AG08396 (cell line): ENCODE measurements at places on chromosomes 13 and 19.

- DNase-seq, result no peak
Measured at GRCh38 chr19:32498648-32499200, 82.3 kb upstream of the PDCD5 start.

- peak; percentile 85 for DNase-seq
Measured at GRCh38 chr19:11196406-11197287, 698 bp downstream of the KANK2 start.

DNA sequence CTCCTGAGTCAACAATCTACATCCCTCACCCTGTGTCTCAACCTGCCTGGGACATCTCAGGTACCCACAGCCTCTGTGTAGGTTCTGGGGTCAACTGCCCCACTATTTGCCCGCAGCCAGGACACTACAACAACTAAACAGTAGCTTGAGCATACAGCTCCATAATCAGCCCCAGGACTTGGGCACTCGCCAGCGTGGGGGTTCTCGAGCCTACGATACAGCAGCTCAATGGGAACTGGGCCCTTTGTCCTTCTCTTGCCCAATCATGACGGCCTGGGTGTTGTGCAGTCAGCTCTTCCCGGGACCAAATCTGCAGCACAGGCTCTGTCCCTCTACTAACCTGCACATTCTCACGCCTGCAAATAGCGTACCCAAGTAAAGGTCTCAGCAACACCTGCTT is 1.3 kb downstream of the ZNF180 start:
- DNase-seq, result no peak

DNA sequence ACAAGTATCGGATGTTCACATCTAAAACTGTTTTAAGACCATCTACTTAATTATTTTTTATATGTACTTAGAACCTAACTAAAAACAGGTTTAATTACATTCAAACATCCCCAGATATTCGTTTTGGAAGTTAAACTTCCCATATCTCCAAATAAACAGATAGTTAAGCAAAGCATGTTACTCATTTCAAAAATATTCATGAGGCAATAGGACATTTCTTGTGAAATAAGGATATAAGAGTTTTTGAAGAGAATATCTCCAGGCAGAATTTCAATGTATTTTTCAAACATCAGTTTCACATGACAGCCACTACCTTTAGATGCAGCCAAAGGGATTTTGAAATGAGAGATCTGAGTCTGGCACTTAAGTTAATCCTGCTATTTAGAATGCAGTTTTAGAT is 697.5 kb downstream of the SLITRK1 start:
- no peak for DNase-seq

- DNase-seq, result no peak
Measured at GRCh38 chr13:111508902-111509509, 188.6 kb downstream of the TEX29 start.

DNA sequence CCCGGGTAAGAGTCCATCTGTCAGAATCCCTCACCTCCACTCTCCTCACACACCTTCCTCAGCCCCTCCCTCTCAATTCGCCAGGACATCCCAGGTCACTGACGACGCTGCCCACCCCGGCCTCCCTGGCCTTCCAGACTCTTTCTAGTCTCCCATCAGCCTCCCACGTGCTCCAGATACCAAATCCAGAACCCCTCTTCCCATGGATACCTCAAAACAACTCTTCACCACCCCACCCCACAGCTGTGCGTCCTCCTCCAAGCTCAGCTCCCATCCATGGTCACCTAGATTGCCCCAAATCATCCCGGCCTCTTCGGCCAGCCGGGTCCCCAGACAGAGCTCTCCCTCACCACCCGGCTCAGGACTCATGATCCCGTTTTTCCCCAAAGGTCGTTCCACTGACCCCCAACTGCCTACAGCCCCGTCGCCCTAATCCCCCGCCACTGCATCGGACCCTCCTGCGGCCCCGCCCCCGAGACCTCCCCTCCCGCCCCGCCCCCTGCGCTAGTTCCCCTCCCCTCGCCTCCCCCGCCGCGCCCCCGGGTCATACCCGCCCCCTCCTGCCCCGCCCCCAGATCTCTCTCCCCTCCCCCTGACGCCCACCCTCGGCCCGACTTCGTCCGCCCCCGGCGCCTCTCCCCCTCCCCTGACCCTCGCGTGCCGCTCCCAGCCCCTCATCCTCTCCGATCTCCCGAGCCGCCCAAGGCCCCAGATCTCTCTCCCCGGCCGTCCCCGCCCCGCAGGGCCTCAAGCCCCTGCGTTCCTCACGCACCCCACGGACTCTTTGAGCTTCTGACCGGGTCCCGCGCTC is 546 bp downstream of the UBXN6 start:
- DNase-seq, result peak; percentile 84

- no peak for DNase-seq
Measured at GRCh38 chr19:7360393-7360984, 11.8 kb downstream of the ARHGEF18 start.

DNA sequence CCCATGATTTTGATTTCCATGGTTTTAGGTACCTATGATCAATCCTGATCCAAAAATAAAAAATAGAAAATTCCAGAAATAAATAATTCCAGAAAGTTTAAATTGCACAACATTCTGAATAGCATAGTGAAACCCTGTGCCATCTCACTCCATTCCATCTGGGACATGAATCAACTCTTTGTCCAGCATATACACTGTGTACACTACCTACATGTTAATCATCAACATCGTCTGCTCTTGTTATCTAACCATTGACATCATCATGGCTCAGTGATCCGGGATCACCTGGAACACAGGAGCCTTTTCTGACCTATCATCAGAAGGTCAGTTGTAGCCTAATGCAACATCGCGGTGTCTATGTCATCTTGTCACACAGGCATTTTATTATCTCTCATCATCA is 75.6 kb downstream of the MYO16 start:
- DNase-seq, result no peak

- no peak for DNase-seq
Measured at GRCh38 chr13:94270556-94270955, 208.9 kb downstream of the DCT start.

GRCh38 chr13:48790966-48791365 is 137.2 kb downstream of the CYSLTR2 start:
- DNase-seq, result no peak

DNA sequence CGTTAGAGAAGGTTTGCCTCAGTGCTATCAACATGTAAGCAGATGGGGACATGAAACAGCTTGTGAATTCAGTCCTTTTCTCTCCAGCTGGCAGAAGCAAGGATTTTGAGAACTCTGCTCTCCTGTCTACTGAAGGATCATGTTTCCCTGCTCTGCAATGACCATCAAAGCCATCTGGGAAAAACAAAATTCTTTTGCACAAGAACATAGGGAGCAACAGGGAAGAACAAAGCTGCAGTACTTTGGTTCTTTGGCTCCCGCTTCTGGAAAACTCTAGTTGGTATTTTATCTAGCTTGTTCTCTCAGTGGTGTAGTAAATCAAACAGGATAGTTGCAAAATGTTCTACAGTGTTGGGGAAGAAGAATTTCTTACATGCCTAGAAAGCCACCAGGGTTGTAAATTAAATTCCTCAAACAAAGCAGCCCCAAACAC is 270.4 kb downstream of the ENOX1 start:
- DNase-seq, result no peak

- no peak for DNase-seq
Measured at GRCh38 chr19:6772866-6773322, 386 bp downstream of the VAV1 start.

- no peak for DNase-seq
Measured at GRCh38 chr13:29605860-29606526, 10.5 kb upstream of the SLC7A1 start.
